CD4-positive, alpha-beta T cell treated with Interleukin-12 subunit alpha and Interleukin-12 subunit beta, for 1 hour (primary cell): ENCODE measurements at places on chromosomes 2 and 18.

GRCh38 chr2:201403880-201404279 lies 46.7 kb upstream of the FLACC1 start:
- DNase-seq: no peak

- DNase-seq: no peak
Measured at GRCh38 chr2:215104226-215104625, 34.2 kb downstream of the ABCA12 start.

DNA sequence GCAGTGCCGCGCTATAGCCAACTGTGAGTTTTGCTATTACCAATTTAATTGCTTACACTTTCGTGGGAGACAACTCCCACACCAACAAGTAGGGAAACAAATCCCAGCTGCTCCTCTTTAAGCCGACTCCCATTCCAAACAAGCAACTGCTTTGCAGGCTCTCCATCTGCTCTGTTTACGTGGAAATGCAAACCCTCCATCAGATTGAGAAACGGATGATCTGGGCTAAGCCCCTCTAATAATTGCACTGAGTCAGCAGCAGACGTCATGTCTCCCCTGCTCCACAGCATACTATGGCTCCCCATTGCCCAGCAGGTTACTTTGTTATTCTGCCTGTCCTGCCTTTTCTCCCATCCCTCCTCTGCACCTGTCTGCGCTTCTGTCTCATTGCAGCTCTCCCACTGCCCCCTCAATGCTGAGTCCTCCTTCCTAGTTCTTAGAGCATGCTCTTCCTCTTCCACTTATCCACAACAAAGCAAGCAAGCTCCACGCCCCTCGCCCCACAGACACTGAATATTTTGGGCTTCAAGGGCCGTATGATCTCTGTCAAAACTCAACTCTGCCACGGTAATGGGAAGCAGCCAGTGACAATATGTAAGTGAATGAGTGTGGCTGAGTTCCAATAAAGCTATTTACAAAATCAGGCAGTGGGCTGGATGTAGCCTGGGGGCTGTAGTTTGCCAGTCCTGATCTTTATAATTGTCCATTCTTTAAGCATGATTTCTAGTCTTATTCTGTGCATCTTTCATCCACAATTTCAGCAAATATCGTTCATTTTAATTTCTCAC lies 39.5 kb upstream of the ARL4C start:
- DNase-seq: no peak

DNA sequence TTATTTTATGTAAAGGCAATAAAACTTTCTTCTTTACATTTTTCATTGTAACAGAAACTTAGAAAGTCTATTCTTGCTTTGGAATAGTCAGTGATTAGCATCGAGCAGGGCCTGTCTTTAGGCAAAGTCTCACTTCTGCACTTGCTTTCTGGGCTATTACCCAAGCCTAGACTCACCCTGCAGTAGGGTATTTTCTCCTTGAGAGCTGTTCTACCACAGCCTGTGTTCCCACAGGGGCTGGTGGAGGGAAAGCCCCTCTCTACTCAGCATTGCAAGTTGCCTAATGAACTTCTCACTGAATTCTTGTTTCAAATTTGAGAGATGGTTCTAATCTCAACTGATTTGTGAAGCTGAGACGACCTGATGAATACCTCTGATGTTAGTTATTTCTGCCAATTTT lies 111.7 kb upstream of the KLHL14 start:
- DNase-seq: no peak

- no peak for DNase-seq
Measured at GRCh38 chr2:196278491-196278911, 107.1 kb upstream of the STK17B start.

DNA sequence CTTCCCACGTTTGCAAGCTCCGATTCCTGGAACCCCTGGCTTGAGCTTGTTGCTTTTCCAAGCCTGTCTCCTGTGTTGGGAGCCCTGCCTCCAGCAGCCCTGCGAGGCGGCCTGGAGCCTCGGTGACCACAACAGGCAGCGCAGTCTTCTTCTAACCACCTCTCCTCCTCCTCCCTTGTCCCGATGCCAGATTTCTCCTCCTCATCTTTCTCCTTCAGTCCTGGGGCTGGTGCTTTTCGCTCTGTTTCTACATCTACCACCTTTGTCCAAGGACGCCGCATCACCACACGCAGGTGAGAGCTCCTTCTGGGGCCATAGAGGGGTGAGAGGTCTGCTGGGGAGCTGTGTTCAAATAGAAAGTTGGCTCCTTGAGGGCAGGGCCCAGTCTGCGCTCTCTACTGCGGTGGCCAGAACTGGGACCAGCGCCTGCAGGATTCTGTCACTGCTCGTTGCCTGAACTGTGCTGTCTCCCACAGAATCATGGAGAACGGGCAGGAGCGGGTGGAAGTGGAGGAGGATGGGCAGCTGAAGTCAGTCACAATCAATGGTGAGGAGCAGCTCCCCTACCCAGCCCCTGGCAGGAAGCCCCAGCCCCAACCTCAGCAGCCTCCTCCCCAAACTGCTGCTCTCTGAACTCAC lies 3.9 kb downstream of the DNAJB2 start:
- no peak for DNase-seq

DNA sequence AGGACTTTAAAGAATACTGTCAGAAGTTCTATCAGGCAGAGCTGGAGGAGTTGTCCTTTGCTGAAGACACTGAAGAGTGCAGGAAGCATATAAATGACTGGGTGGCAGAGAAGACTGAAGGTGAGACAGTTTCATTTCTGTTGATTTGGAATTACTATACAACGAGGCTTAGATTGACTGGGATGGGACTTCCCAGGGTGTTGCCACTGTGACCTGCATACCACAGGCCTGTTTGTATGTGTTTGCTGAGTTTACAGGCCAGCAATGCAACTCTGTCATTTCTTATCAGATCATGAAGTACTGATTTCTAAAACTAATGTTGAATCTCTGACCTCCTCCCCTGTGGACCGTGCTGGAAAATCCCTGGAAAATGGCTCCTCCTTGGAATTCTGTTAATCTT lies 11.8 kb downstream of the SERPINB8 start:
- no peak for DNase-seq

DNA sequence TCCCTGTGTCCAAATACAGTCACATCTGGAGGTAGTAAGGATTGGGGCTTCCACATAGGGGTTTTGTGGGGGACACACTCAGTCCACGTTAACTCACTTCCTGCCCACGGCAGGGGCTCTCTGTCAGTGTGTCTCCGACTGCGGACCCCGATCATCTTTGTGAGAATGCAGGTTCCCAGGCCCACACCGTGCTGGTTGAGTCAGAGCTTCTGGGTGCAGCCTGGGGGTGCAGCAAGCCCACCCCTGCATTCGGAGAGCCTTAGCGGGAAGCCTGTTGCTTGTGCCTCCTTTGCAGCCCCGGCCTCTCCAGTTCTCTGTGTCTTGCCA lies 28.0 kb downstream of the HPCAL1 start:
- DNase-seq: no peak

GRCh38 chr2:36058076-36058475 lies 297.5 kb upstream of the CRIM1 start:
- DNase-seq: no peak

- no peak for DNase-seq
Measured at GRCh38 chr2:169732075-169732474, 1.6 kb upstream of the KLHL23 start.

DNA sequence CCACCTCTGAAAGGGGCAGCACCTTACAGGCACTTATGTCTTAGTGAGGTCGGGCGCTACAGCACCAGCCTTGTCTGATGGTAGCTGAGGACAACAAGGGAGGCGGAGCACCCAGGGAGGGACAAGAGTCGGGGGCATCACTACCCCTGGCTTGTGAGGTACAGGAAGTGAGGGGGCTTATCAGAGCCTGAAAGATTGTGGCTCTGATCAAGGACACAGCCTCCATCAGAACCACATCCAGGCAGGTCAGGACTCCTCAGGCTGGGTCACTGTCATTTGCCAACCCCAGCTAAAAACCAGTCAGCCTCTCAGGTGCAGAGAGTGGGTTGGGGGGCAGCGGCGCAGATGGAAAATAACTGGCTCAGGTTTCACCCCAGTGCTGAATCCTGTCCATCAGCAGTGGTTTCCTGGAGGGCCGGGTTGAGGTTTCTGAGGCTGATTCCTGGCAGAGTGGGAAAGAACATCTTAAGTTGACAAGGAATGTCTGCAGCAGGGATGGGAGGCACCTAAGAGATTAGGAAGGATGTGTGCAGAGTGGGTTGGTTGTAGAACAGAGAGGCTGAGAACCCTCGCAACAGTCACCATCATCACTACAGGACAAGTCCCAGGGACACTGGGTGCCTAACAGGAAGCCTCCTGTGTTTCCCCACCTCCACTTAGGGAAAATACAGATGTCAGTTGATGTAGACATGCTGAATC lies 45.3 kb downstream of the FBLN7 start:
- DNase-seq: peak; percentile 9

- DNase-seq: no peak
Measured at GRCh38 chr2:224211181-224211480, 172.0 kb upstream of the SERPINE2 start.

DNA sequence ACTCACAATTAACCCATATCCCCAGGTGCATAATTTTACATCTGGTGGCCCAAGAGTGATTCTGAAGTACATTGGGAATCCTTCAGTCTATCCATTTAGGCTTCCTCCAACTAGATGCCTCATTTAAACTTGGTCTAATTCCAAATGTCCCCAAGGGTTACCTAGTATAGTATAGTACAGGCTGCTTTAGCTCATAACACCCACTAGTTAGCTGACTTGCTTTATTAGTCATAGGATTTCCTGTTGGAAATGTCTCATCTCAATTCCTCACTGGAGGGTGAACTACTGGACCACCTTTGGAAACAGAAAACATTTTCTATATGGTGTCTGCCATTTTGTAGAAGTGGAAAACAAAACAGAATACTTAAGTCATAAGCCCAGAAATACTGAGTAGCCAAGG lies 202.5 kb upstream of the SESTD1 start:
- no peak for DNase-seq

GRCh38 chr2:196242131-196242620 lies 70.8 kb upstream of the STK17B start:
- DNase-seq: peak; percentile 61

DNA sequence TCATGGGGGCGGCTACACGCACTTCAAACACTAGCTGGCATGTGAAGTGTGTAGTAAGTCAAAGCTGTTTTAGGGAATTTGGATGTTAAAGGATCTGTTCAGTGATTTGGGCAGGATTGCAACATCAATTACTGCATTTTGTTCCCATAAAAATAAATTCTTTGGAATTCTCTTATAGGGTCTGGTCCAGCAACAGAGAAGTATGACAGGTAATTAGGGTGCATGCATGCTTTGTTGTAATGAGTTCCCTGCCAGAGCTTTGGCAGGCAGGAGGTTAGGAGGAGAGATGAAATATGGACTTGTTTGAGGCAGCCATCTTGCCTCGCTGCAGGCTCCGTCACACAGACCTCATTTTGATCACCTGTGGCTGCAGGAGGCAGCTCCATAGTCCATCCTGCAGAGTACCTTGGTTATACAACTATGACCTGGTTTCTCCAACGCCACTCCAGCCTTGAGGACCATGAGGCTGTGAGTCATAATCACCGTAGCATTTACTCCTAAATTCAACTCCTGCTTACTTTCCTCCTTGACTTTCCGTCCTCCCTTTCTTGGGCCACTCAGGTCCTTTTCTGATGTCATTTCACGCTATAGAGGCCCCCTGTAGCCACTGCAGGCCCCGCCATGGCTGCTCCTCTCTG lies 26.5 kb upstream of the EML4 start:
- no peak for DNase-seq

GRCh38 chr2:191250986-191251385 lies 5.8 kb downstream of the MYO1B start:
- no peak for DNase-seq

- peak; percentile 23 for DNase-seq
Measured at GRCh38 chr2:217222309-217222910, 362.5 kb upstream of the TNP1 start.

DNA sequence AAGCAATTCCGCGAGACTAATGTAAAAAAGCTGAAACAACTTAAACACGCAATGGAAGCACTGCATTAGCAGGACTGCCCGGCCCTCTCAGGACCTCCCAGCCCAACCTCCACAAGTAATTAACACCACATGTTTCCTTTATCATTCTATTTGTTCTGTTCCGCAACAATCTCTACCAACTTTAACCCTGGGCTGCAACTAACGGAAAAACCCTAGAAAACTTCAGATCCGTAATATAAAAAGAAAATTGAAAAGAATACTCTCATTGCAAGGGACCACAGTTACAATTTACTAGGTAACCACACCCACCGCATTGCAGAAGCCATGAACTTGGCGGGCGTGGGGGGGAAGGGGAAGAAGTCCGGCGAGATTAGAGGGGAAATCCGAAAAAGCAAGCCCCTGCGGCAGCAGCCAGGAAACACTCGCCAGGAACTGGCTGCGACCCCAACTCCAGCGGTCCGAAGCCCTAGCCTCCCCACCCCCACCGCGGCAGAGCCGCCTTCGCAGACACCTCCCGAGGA lies 1.2 kb downstream of the EPB41L3 start:
- DNase-seq: no peak

GRCh38 chr18:36484591-36484990 lies 187.1 kb downstream of the FHOD3 start:
- no peak for DNase-seq

DNA sequence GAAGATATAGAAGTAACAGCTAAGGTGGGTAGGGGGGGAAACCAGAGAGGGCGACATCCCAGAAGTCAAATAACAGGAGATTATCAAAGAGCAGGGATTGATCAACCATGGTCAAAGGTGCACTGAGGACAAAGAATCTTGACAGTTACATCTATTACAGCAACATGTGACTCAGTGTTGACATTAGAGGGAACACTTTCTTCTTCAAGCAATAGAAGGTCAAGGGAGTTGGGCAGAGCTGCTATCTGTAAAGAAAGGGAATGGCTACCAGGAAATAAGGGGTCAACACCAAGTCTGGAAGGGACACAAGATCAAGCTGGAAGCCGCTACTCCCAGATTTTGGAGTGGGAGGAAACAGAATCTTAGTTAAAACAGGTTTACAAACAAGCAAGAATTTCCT lies 611.0 kb downstream of the TSN start:
- no peak for DNase-seq

GRCh38 chr18:4254840-4255239 lies 200.3 kb downstream of the DLGAP1 start:
- DNase-seq: no peak

DNA sequence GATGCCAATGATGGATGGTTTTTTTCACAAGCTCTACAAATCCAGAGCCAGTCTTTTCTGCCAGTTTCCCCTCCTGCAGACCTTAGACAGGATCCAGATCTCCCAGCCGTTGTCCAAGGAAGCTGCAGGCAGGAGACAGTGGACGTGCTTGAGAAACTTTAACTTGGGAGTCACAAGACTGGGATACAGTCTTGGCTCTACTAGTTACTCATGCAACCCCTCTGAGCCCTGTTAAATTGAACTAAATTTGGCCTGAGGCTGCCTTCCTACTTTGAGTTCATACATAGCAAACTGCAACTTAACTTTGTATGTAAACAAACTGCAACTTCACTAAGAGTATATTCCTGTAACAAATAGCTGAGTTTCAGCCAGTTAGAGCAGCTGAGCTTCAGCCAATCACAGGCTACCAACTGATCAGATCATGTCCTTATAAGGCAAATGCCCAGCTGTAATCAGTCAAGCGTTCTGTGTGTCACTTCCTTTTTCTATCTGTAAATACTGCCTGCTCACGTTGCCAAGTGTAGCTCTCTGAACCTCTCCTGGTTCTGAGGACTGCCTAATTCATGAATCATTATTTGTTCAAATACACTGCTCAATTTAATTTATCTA lies 140.9 kb downstream of the CAPN13 start:
- DNase-seq: no peak

GRCh38 chr2:27489118-27489497 lies 435 bp downstream of the IFT172 start:
- peak; percentile 36 for DNase-seq

- no peak for DNase-seq
Measured at GRCh38 chr2:212894026-212894425, 257.4 kb downstream of the IKZF2 start.
